ENCODE measurements at places on chromosomes 16 and 17. TPM values are rescaled to one million over a fixed set of nuclear protein-coding genes. Genes with fewer than 3 reads are reported as not detected.

- H3K4me1 ChIP-seq = peaks cover 11% of the 10 kb centered on the region
- H3K4me3 ChIP-seq = no peak overlapping the region
- peaks cover 23% of the 10 kb centered on the region for H3K36me3 ChIP-seq
- H3K27me3 ChIP-seq = no peaks in the 10 kb centered on the region
- peak overlapping the region; percentile 20 for H3K27ac ChIP-seq
Observed at GRCh38 chr17:58702045-58702476, 9.7 kb downstream of the RAD51C start.

DNA sequence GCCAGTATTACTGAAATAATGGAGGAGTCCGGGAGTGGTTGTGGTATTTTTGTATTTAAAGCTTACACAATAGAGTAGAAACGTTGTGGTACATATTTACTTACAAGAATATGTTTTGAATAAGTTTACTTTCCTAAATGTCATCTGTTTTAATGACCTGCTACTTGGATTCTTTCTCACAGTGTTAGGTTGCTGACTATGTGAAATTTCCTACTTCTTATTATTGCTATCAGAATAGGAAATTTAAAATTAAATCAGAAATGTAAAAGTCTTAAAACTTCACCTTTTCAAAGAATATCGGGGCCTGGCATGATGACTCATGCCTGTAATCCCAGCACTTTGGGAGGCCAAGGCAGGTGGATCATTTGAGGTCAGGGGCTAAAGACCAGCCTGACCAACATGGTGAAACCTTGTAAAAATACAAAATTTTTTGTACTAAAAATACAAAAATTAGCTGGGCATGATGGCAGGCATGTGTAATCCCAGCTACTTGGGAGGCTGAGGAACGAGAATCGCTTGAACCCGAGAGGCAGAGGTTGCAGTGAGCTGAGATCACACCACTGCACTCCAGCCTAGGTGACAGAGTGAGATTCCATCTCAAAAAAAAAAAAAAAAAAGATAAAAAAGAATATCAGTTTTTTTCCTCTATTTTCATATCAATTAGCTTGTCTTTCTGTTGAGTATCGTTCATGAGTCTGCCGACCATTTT is 77.8 kb downstream of the VMP1 start:
- H3K4me3 ChIP-seq = peak overlapping the region; percentile 63
- peak; percentile 39 for DNase-seq
- no peaks in the 10 kb centered on the region for H3K27me3 ChIP-seq
- H3K4me1 ChIP-seq = peaks cover 61% of the 10 kb centered on the region
- peak overlapping the region; percentile 99 for H3K27ac ChIP-seq
- peaks cover 39% of the 10 kb centered on the region for H3K36me3 ChIP-seq

DNA sequence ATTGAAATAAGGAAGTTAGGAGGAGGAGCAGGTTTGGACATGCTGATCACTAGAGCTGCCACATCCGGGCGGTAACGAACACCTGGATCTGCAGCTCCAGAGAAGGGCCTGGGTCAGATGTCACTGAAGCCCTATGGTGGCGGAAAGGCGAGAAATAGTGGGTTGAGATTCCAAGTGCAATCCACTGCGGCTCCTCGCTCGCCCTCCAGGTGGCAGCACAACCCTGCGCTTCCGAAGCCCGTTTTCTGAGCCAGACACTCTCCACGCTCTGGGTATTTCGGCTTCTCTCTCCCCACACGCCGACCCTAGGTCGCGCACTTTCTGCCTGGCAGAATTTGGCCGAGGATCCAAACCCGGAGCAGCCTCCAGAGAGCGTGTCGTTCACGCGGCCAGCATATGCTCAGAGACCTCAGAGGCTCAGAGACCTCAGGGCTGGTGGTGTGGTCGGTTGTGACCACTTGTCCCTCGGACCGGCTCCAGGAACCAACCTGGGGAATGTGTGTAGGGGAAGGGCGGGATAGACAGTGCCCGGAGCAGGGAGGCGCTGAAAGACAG is 922 bp upstream of the SLC2A4 start:
- peak overlapping the region; percentile 73 for H3K4me3 ChIP-seq
- H3K36me3 ChIP-seq = no peaks in the 10 kb centered on the region
- DNase-seq = peak; percentile 92

- peak overlapping the region; percentile 84 for H3K4me3 ChIP-seq
- H3K4me1 ChIP-seq = peaks cover 57% of the 10 kb centered on the region
- H3K36me3 ChIP-seq = peaks cover 56% of the 10 kb centered on the region
- peak overlapping the region; percentile 98 for H3K27ac ChIP-seq
Observed at GRCh38 chr16:84547546-84548061, 43.1 kb upstream of the MEAK7 start.

GRCh38 chr17:32944248-32945020 is 16.5 kb downstream of the TMEM98 start:
- H3K27ac ChIP-seq = no peak overlapping the region
- no peaks in the 10 kb centered on the region for H3K4me1 ChIP-seq
- no peaks in the 10 kb centered on the region for H3K36me3 ChIP-seq
- H3K27me3 ChIP-seq = peaks cover 1% of the 10 kb centered on the region

DNA sequence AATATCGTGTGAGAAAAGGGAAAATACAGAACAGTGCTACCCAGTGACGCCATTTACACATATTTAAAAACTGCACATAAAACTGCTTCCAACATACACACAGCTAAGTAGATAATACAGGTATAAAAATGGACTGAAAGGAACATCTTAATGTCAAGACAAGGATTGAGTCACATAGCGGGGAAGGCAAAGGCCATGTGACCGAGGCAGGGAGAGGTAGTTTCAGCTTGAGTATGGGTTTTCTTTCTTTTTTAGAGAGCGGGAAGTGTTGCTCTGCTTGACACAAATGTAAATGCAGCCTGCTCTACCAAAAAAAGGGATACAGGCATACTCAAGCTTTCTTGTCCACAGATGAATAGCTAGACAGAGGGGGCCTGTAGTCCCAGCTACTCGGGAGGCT is 46.5 kb downstream of the SDR42E1 start:
- no peaks in the 10 kb centered on the region for H3K4me1 ChIP-seq
- H3K27ac ChIP-seq = no peak overlapping the region
- no peak for DNase-seq
- peaks cover 7% of the 10 kb centered on the region for H3K27me3 ChIP-seq
- H3K36me3 ChIP-seq = no peaks in the 10 kb centered on the region

DNA sequence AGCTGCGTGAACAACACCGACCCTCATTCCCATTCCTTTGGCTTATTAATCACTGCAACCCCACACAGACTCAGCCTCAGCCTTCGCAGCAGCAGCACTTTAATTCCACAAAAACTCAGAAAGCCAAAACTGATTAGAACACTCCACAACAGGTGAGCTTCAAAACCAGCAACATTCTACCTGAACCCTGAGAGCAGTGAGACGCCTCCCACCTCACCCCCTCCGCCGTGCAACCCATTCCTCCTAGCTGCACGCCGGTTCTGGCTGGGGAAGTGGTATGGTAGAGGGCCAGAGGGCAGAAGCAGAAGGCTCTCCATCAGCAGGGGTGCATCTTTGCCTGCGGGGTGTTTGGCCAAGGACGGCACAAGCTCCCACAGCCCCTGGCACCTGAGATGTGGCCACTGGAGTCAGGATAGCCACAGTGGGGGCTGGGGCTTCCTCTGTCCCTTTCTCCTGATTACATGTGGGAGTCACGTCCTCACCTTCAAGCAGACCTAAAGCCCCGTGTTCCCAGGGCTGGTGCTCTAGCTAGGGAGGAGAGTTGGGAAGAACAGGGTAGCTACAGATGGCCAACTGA is 1.6 kb downstream of the BORCS6 start:
- no peak overlapping the region for H3K4me3 ChIP-seq
- peak; percentile 31 for DNase-seq
- peaks cover 13% of the 10 kb centered on the region for H3K4me1 ChIP-seq
- H3K27me3 ChIP-seq = no peaks in the 10 kb centered on the region
- no peaks in the 10 kb centered on the region for H3K36me3 ChIP-seq

DNA sequence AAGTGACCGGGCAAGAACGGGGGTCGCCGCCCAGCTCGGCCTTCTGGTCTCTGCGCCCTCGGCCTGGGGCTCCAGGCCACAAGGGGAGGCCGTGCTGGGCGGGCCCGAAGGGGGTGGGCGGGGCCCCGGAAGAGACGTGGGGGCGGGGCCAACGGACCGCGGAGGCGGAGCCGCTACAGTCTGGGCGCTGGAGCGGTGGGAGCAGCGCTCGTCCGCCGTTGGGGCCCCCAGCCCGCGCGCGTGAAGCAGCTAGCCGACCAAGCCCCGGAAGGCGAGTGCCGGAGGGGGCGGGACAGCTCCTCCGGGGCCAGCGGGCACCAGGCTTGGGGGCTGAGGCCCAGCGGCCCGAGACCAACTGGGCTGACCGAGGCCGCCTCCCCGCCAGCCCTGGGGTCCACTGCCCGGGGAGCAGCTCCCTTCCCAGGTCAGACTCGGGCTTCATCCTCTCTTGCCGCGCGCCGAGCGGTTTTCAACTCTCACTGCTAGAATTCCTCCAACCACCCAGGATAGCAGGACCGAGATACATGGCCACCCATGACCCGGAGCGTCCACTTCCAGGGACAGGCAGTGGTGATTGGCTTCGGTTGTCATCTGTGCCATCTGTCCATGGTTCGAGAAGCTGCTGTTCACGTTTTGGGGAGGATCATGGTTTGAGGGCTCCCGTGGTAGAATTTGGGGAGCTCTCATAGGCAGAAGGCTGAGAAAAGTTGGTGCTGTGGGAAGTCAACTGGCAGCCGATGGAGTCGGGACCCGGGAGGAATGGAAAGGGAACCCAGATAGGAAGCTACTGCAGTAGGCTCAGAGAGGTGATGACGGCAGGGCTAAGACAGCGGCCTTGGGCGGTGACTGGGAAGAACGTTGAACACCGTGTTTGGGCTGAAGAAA is 44.6 kb upstream of the LCMT1 start:
- H3K4me3 ChIP-seq = peak overlapping the region; percentile 99
- H3K36me3 ChIP-seq = no peaks in the 10 kb centered on the region
- DNase-seq = peak; percentile 92
- H3K27ac ChIP-seq = peak overlapping the region; percentile 92

Gene GFAP
- not detected for total RNA-seq

Gene KRTAP4-5
- not detected for total RNA-seq

Data from activated CD8-positive, alpha-beta T cell treated with anti-CD3 and anti-CD28 coated beads for 36 hours (primary cell).